ENCODE measurements at places on chromosomes 3 and 15. TPM values are rescaled to one million over a fixed set of nuclear protein-coding genes. Genes with fewer than 3 reads are reported as not detected.
A peak's percentile ranks its signal among the peaks of the same experiment; 100 is the strongest.

The EPHA3 gene
- not detected for total RNA-seq

The MITF gene
- total RNA-seq, result 4.4 TPM

The IGSF11 gene
- under 0.01 TPM for total RNA-seq

The TIMP4 gene
- 0.40 TPM for total RNA-seq

The ARPP21 gene
- not detected for total RNA-seq

The ZPLD1 gene
- total RNA-seq, result not detected

The SV2B gene
- total RNA-seq, result 0.40 TPM

The C3orf33 gene
- total RNA-seq, result 1.4 TPM

- DNase-seq, result peak; percentile 82
These were observed 29.3 kb upstream of the TPM1 start for GRCh38 chr15:63013052-63013808.

DNA sequence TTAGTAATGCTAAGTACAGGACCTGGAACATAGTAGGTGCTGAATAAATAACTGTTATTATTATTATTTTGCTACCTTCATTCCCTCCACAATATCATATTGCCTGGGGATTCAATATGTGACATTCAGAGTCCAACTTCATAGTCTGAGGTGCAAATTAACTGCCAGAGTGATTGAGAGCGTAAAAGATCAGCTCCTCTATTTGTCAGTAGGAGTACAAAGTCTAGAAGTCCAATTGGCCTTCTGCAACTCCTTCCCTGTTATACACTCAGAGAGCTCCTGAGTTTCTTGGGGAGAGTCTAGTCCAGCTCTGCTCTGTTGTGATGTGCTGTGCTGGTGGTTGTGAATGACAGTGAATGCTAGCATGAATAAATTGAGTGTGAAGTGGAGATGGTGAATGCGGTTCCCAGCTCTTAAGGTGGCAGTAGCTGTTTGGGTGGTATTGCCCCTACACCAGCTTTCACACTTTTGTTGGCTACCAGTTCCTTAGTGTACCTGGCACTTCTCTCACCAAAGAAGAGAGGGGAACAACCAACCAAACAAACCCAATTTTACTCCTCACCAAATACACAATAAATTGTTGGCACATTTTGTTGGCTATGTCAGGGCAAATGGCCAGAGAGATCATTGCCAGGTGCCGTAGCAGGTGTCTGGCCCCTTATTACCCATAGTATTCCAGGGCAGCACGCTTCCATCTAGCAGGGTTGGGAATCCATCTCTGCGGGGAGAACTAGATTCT lies 270.1 kb upstream of the TBL1XR1 start:
- DNase-seq, result no peak

- no peak for DNase-seq
These were observed 316.5 kb upstream of the ADAMTS9 start for GRCh38 chr3:65004306-65004705.

DNA sequence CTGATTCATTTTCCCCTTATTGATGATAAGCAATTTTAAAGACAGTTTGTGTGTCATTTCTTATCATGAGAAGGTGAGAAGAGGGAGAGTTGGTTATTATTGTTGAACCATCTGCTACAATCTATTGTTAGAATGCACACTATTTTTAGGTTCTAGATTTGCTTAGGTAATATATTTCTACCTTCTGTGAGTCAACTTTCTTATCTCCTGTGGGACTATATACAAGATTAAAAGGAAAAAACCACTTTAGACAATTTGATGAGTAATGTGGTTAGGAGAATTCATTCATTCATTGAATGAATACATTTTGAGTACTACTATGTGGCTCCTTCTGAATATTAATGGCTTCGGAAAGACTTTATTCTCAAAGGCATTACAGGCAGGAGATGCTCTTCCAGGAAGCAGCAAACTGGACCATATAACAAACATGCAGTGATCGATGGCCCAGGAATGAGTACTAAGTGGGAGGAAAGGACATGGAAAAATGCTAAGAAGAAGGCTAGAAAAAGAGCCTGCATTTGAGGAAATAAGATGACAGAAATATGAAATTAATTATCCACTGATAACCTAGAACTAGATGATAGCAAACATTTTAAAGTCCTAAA lies 22.4 kb downstream of the SPTSSB start:
- DNase-seq, result no peak

- no peak for DNase-seq
These were observed at the start of gene CD96 for GRCh38 chr3:111541911-111542483. Gene CD96, plus strand, starts transcription at chr3:111542197. Its CDS starts 52 bp downstream, at chr3:111542249.

- no peak for DNase-seq
These were observed 239.3 kb downstream of the EPHB1 start for GRCh38 chr3:135034291-135034768.

GRCh38 chr15:70488002-70488605 lies 275.3 kb downstream of the UACA start:
- peak; percentile 71 for DNase-seq

- peak; percentile 20 for DNase-seq
These were observed 36.3 kb downstream of the LRTM1 start for GRCh38 chr3:54891540-54891897.

DNA sequence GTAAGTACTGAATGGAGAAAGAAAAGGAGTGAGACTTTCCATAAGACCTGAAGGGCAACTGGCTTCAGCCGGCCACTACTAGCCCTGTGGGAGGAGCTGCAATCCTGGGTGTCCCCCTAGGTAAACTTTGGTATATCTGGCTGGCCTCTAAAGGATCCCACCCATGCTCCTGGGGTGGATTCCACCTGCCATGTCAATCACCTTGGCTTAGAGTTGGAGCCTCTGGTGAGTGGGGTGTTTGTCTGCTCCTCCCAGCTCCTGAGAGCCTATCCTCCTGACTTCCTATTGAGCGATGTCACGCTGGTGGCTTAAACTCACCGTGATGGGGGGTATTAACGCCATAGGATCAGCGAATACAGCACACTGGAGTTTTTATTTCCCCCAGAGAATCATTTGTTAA lies 2.6 kb downstream of the SPTBN5 start:
- DNase-seq, result no peak

DNA sequence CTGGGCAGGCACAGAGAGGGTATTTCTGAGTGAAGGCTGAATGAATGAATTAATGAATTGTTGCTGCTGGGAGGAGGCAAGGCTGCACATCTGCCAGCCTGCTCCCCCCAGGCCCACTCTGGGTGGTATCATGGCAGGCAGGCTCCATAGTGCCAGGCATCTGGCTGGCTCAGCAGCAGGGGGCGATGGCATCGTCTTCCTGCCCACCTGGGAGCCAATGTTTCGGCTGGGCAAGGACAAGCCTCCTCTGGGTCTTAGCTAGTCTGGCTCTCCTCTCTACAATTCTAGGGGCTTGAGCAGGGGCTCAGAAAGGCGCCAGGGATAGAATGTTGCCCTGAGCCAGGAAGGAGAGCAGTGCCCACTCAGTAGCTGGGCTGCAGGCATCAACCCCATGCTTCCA lies 1.7 kb upstream of the TLR9 start:
- DNase-seq, result no peak

DNA sequence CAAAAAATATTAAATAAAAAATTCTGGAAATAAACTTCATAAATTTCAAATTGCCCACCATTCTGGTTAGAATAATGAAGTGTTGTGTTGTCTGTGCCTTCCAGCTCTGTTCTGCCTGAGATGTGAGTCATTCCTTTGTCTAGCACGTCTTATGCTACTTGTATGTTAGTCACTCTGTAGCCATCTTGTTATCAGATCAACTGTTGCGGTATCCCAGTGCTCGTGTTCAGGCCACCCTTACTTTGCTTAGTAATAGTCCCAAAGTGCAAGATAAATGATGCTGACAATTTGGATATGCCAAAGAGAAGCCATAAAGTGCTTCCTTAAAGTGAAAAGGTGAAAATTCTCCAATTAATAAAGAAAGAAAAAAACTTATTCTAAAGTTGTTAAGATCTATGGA lies 527.5 kb downstream of the NAALADL2 start:
- DNase-seq, result no peak

DNA sequence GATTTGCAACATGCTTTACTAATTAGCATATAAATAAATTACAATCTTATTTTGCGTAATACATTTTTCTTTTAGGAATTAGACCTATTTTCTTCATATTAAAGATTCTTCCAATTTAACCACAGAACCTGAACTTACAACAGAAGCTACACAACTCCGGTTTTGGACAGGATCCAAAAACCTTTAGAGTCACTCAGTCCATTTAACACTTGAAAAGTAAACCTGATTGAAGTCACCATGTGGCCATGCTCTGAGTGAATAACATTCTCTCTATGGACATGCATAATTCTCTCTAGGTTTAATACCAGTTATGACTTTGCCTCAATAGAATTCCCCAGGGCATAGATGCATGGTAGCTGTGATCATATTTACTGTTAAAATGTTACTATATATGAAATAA lies 751.0 kb downstream of the VGLL3 start:
- no peak for DNase-seq

DNA sequence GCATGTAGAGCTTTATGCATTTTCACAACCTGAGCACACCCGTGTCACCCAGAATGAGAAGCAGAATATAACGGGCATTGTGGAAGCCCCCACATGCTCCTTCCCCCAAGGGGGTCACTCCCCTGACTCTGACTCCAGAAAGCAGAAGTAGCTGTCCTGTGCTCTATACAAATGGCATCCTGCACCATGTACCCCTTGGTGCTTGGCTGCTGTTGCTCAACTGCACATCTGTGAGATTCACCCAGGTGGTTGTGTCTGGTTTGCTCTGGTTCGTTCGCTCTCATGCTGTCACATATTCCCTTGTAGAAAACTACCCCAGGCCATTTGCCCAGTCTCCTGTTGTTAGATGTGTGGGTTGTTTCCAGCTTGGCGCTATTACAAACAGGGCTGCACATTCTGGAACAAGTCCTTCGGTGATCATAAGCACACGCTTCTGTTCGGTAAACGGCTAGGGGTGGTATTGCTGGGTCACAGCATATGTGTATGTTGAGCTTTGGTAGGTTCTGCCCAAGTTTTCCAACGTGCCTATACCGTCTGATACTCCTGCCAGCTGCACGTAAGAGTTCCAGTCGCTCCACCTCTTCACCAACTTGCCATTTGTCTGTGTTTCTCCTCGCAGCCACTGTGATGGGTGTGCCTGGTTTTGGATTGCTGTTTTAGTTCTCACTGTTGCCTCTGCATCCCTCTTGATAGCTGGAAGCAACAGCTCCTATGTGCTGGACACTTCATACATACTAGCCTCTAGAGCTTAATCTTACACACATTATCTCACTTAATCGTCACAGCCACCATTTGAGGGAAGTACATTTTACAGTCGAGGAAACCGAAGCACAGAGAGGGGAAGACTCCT lies 65.4 kb upstream of the SLC6A6 start:
- no peak for DNase-seq

- no peak for DNase-seq
These were observed 1.1 kb downstream of the MTFMT start for GRCh38 chr15:65028338-65028737.

GRCh38 chr15:68370768-68371151 lies 61.2 kb downstream of the ITGA11 start:
- no peak for DNase-seq

Data from lung microvascular endothelial cell (primary cell).